ENCODE measurements at places on chromosomes 11 and 22. TPM values are rescaled to one million over a fixed set of nuclear protein-coding genes. Genes with fewer than 3 reads are reported as not detected.
A peak's percentile ranks its signal among the peaks of the same experiment; 100 is the strongest.

Gene SCGB2A2
- not detected for total RNA-seq

GRCh38 chr11:8228231-8228630, 35.4 kb downstream of the LMO1 start:
- H3K27me3 ChIP-seq, result peaks cover 4% of the 10 kb centered on the region
- no peak overlapping the region for H3K4me3 ChIP-seq
- no peak for DNase-seq
- peaks cover 5% of the 10 kb centered on the region for H3K4me1 ChIP-seq

GRCh38 chr22:47169801-47170140, 407.3 kb downstream of the TBC1D22A start:
- H3K27me3 ChIP-seq, result no peaks in the 10 kb centered on the region
- no peak overlapping the region for H3K27ac ChIP-seq
- no peak for DNase-seq
- peaks cover 4% of the 10 kb centered on the region for H3K36me3 ChIP-seq

GRCh38 chr11:112298535-112298934, 37.9 kb upstream of the PLET1 start:
- no peaks in the 10 kb centered on the region for H3K27me3 ChIP-seq
- H3K4me1 ChIP-seq, result peaks cover 20% of the 10 kb centered on the region
- H3K36me3 ChIP-seq, result no peaks in the 10 kb centered on the region
- H3K4me3 ChIP-seq, result no peak overlapping the region

DNA sequence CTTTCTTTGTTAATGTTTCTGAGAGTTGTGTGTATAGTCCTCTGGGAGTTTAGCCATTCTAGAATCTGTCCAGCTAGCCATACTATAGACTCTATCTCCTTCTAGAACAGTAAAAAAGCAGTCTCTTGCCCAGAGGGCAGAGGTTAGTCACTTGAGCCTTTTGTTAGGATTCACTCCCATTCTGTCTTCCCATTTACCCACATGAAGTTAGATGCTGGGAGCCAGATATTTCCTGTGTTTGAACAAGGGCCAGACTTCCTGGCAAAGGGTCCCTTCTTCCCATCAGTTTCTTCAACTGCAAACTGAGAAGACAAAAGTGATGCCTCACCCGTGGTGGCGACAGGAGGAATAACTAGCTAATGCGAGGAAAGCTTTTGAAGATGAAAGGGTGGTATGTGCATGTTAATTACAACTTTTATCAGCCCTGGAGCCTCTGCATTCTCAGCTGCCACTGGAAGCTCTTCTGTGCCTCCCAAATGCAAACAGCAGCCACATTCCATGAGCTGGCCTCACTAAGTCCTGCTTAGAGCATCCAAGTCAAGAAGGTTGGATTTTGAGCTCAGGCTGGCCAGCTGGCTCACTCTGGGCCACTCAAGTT, 12.8 kb downstream of the CD44 start:
- H3K27me3 ChIP-seq, result no peaks in the 10 kb centered on the region
- no peak overlapping the region for H3K4me3 ChIP-seq
- H3K27ac ChIP-seq, result peak overlapping the region; percentile 8
- H3K36me3 ChIP-seq, result peaks cover 21% of the 10 kb centered on the region
- peaks cover 93% of the 10 kb centered on the region for H3K4me1 ChIP-seq

Gene RIBC2
- total RNA-seq, result 3.5 TPM

GRCh38 chr11:131138731-131139130, 222.5 kb upstream of the SNX19 start:
- H3K4me3 ChIP-seq, result no peak overlapping the region
- H3K27ac ChIP-seq, result no peak overlapping the region
- no peak for DNase-seq

DNA sequence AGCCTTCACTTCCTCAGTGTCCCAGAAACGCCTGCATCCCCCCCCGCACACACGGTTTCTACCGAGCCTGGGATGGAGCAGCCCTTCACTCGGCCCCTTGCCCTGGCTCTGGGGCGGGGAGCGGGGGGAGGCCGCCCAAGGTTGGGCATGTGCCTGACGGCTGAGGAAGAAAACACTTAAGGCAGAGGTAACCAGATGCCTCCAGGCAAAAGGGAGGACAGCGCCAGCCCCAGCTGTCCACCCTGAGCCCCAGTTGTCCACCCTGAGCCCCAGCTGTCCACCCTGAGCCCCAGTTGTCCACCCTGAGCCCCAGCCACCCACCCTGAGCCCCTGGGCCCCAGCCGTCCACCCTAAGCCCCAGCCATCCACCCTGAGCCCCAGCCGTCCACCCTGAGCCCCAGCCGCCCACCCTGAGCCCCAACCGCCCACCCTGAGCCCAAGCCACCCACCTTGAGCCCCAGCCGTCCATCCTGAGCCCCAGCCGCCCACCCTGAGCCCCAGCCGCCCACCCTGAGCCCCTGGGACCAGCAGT, 3.8 kb upstream of the TTLL8 start:
- no peak overlapping the region for H3K4me3 ChIP-seq
- DNase-seq, result no peak
- H3K36me3 ChIP-seq, result no peaks in the 10 kb centered on the region

DNA sequence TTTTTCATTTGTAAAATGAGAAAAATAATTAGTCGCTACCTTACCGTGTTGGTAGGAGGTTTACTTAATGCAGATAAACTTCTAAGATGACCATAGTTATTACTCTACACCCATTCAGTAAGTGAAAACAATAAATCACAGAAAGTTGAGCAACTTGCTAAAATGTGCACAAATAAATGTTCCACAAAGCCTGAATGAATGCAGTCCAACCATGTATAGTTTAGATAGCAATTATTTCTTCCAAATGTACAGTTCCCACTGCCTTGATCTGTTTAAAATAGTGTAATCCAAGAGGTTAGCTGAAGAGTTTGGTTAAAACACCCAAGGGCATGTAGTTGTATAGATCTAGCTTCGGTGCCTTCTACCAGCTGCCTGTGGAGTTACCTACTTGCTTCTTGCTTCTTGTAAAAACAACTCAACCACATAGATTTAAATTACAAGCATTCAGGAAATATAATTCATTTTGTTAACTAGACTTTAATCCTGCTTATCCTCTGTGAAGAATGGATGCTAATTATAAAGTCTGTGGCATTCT, 106.3 kb upstream of the CARD18 start:
- H3K36me3 ChIP-seq, result no peaks in the 10 kb centered on the region
- H3K4me1 ChIP-seq, result no peaks in the 10 kb centered on the region
- H3K27ac ChIP-seq, result no peak overlapping the region
- no peak for DNase-seq
- no peak overlapping the region for H3K4me3 ChIP-seq

All from activated T-cell treated with anti-CD3 and anti-CD28 coated beads, Interleukin-2, amount 50 U/mL, for 72 hours (primary cell).